ENCODE measurements at places on chromosomes 3 and 15. TPM values are rescaled to one million over a fixed set of nuclear protein-coding genes. Genes with fewer than 3 reads are reported as not detected.

- H3K36me3 ChIP-seq, result no peaks in the 10 kb centered on the region
- no peak overlapping the region for H3K27ac ChIP-seq
- peaks cover 8% of the 10 kb centered on the region for H3K4me1 ChIP-seq
- no peak overlapping the region for H3K4me3 ChIP-seq
These were observed 71.0 kb upstream of the NR2E3 start for GRCh38 chr15:71739355-71739754.

DNA sequence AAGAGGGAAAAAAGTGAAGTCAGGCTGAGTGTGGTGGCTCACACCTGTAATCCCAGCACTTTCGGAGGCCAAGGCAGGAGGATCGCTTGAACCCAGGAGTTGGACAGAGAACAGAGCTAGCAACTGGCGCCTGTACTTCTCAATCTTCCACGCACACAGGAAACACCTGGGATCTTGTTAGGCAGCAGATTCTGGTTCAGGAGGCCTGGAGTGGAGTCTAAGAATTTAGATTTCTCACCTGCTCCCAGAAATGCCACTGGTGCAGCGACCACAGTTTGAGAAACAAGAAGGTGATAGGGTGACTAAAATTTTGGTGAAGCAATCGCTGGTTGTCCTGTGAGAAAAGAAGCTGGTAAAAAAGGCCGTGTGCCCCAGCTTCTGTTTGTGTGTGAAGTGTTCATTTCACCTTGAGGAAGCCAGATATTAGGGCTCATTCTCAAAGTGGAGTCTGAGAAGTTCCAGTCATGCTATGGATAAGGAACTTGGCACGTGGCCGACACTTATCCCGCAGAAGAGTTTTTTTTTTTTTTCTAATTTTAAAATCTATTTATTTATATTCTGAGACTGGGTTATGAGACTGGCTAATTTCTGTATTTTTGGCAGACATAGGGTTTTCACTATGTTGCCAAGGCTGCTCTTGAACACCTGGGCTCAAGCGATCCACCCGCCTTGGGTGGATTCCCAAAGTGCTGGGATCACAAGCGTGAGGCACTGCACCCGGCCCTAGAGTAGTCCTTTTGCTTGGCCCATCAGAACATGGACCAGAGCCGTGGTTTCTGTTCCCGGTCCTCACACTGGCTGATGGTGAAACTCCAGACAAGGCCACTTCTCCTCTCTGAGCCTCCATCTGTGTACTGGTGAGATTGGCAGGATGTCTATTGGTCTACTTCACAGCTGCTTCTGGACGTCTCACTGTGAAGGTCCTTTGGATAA, 324.6 kb upstream of the PROK2 start:
- H3K4me3 ChIP-seq, result no peak overlapping the region
- no peaks in the 10 kb centered on the region for H3K4me1 ChIP-seq
- no peak for DNase-seq
- H3K36me3 ChIP-seq, result no peaks in the 10 kb centered on the region
- no peak overlapping the region for H3K27ac ChIP-seq

GRCh38 chr3:196219970-196220311, 3.6 kb downstream of the SLC51A start:
- H3K36me3 ChIP-seq, result no peaks in the 10 kb centered on the region
- peaks cover 20% of the 10 kb centered on the region for H3K4me1 ChIP-seq
- no peak for DNase-seq
- peaks cover 25% of the 10 kb centered on the region for H3K27me3 ChIP-seq
- H3K27ac ChIP-seq, result no peak overlapping the region

DNA sequence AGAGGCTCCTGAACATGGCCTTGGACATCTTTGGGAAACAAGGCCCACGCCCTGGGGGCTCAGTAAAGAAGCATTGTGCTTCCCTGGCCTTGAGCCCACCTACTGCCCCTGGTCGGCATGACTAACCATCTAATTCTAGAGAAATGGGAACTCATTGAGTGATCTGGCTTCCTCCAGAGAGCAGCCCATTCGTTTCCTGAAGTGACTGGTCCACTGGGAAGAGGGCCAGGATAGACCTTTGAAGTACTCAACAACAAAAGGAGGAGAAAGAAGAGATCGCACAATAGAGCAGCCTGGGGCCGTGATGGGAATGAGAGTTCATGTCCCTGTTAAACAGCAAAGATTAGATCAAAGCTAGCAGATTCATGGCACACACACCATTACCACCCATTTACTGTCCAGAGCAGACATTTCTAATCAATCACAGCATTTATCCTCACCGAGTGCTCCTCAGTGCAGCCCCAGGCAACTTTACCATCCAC, 514.4 kb upstream of the PROK2 start:
- H3K4me3 ChIP-seq, result no peak overlapping the region
- no peaks in the 10 kb centered on the region for H3K36me3 ChIP-seq
- no peak overlapping the region for H3K27ac ChIP-seq
- peaks cover 4% of the 10 kb centered on the region for H3K4me1 ChIP-seq
- H3K27me3 ChIP-seq, result no peaks in the 10 kb centered on the region
- DNase-seq, result no peak

DNA sequence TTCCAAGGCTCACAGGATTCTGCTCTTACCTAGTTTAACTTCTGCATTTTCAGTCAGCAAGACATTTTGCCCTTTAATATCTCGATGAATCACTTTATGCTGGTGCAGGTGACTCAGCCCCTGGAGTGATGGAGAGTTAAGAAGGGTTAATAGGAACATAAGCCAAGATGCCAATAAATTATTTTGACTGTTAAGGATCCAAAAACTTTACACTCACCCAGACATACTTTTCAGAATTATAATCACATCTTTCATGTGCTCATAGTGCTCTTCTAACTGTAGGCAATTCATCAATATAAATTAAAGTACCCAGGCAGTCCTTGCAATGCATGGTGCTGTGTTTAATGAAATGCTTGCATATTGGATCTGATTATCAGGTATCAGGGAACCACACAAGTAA, 164.1 kb upstream of the SLC2A2 start:
- H3K27ac ChIP-seq, result no peak overlapping the region
- peaks cover 11% of the 10 kb centered on the region for H3K4me1 ChIP-seq
- no peaks in the 10 kb centered on the region for H3K27me3 ChIP-seq
- no peak for DNase-seq
- no peaks in the 10 kb centered on the region for H3K36me3 ChIP-seq

- DNase-seq, result no peak
- no peaks in the 10 kb centered on the region for H3K36me3 ChIP-seq
- no peak overlapping the region for H3K4me3 ChIP-seq
These were observed 1.4 kb downstream of the LYSMD2 start for GRCh38 chr15:51736069-51736468.

UPK1B gene
- total RNA-seq, result not detected

- H3K27me3 ChIP-seq, result no peaks in the 10 kb centered on the region
- H3K4me1 ChIP-seq, result peaks cover 20% of the 10 kb centered on the region
- H3K36me3 ChIP-seq, result no peaks in the 10 kb centered on the region
- H3K27ac ChIP-seq, result peak overlapping the region; percentile 18
- peak; percentile 64 for DNase-seq
These were observed 48.5 kb upstream of the SLC4A7 start for GRCh38 chr3:27532426-27533260.

ANKUB1 gene
- total RNA-seq, result not detected

GRCh38 chr15:39908186-39908585, 11.9 kb downstream of the GPR176 start:
- DNase-seq, result no peak
- H3K27me3 ChIP-seq, result no peaks in the 10 kb centered on the region
- no peak overlapping the region for H3K4me3 ChIP-seq
- no peak overlapping the region for H3K27ac ChIP-seq
- peaks cover 30% of the 10 kb centered on the region for H3K4me1 ChIP-seq
- no peaks in the 10 kb centered on the region for H3K36me3 ChIP-seq

CKMT1A gene
- 1.7 TPM for total RNA-seq

KCNMB2 gene
- total RNA-seq, result not detected

RUBCN gene
- total RNA-seq, result 22.1 TPM

GRCh38 chr3:26627080-26627479, 4.5 kb downstream of the LRRC3B start:
- H3K27ac ChIP-seq, result no peak overlapping the region
- H3K27me3 ChIP-seq, result peaks cover 48% of the 10 kb centered on the region

Measured in neural progenitor cell (in vitro differentiated cells).